ENCODE measurements at places on chromosomes 3 and 15. TPM values are rescaled to one million over a fixed set of nuclear protein-coding genes. Genes with fewer than 3 reads are reported as not detected.
A peak's percentile ranks its signal among the peaks of the same experiment; 100 is the strongest.

GRCh38 chr3:179268400-179269051 is 17.6 kb upstream of the KCNMB3 start:
- no peaks in the 10 kb centered on the region for H3K36me3 ChIP-seq
- DNase-seq: no peak
- H3K4me1 ChIP-seq: no peaks in the 10 kb centered on the region
- H3K4me3 ChIP-seq: no peak overlapping the region
- H3K27ac ChIP-seq: no peak overlapping the region
- no peaks in the 10 kb centered on the region for H3K27me3 ChIP-seq

- DNase-seq: no peak
- no peaks in the 10 kb centered on the region for H3K27me3 ChIP-seq
- no peak overlapping the region for H3K4me3 ChIP-seq
- H3K36me3 ChIP-seq: no peaks in the 10 kb centered on the region
- H3K27ac ChIP-seq: no peak overlapping the region
- H3K4me1 ChIP-seq: no peaks in the 10 kb centered on the region
Measured at GRCh38 chr3:174295306-174296092, 563.6 kb upstream of the NAALADL2 start.

DNA sequence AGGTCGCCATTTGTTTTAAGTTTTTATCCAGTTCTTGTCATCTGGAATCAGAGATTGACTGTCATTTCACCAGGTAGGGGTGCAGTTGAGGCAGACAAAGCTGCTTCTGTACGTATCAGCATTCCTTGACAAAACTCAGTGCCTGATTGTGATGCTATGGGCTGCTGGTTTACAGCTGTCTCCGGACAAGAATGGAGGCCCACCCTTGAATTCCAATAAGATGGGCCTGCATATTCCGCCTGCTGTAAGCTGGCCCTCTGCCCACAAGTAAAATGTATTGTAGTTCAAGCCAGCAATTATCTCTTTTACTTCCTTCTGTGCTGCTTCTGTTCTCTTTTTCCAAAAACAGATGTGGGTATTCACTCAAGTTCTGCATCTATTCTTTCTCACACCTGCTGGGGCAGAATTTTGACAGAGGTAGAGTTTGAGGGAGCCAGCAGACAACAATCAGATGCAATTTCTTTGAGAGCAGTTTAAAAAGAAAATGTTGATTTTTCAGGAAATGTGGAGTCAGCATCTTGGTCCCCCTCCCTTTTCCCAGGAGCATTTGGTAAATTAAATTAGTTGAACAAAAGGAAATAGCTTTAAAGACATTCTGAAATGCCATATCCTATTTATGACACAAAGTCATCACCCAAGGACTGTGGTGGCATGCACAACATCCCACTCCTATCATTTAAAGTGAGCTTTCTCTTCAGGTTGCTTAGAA is 53.5 kb downstream of the IQCH start:
- no peaks in the 10 kb centered on the region for H3K4me1 ChIP-seq
- no peak overlapping the region for H3K27ac ChIP-seq
- H3K36me3 ChIP-seq: no peaks in the 10 kb centered on the region
- no peak overlapping the region for H3K4me3 ChIP-seq
- no peaks in the 10 kb centered on the region for H3K27me3 ChIP-seq

DNA sequence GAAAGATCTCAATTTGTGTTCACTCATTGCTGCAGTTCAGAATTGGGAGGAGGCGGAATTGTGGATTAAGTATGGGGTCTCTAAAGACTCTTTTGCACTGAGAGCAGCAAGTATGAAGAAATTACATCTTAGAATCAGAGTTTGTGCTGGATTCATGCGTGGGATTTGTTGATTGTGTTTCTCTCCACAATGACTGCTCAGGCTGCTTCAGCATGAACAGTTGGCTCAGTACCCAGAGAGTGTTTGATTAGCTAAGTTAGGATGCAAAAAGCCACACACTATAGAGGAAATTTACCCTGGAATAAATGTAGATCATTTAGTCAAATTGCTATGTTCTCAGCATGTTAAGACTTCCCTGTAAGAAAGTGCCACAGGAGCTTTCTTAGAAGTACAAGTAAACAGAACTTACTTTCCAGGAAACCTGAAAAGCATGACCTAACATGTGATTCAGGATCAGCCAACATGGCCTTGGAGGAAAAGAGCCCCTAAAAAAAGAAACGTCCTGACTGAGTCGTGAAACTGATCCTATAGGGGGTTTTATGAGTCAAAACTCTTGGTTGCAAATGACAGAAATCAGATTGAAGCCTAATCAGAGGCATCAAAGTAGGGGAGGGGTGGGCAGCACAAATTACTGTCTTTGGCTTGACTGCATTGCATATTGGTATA is 32.6 kb downstream of the HHLA2 start:
- H3K27ac ChIP-seq: no peak overlapping the region
- H3K36me3 ChIP-seq: no peaks in the 10 kb centered on the region
- no peaks in the 10 kb centered on the region for H3K27me3 ChIP-seq
- H3K4me1 ChIP-seq: no peaks in the 10 kb centered on the region
- no peak for DNase-seq
- H3K4me3 ChIP-seq: no peak overlapping the region

DNA sequence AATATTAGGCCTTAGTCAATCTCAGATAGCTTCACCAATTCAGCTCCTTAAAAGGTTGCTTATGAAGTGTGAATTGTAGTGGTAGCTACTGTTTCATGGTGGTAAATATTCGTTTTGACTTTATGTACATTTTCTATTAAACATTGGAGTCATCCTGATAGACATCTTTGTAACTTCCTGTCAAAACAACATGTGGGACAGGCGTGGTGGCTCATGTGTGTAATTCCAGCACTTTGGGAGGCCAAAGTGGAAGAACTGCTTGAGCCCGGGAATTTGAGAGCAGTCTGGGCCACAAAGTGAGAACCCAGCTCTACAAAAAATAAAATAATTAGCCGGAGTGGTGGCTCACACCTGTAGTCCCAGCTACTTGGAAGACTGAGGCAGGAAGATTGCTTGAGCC is 2.0 kb upstream of the TRIM59 start:
- H3K4me1 ChIP-seq: no peaks in the 10 kb centered on the region
- no peaks in the 10 kb centered on the region for H3K36me3 ChIP-seq
- DNase-seq: no peak
- no peaks in the 10 kb centered on the region for H3K27me3 ChIP-seq
- no peak overlapping the region for H3K4me3 ChIP-seq

GRCh38 chr15:49619226-49619625 is 1.4 kb downstream of the FAM227B start:
- no peak overlapping the region for H3K4me3 ChIP-seq
- peak overlapping the region; percentile 91 for H3K27ac ChIP-seq

DNA sequence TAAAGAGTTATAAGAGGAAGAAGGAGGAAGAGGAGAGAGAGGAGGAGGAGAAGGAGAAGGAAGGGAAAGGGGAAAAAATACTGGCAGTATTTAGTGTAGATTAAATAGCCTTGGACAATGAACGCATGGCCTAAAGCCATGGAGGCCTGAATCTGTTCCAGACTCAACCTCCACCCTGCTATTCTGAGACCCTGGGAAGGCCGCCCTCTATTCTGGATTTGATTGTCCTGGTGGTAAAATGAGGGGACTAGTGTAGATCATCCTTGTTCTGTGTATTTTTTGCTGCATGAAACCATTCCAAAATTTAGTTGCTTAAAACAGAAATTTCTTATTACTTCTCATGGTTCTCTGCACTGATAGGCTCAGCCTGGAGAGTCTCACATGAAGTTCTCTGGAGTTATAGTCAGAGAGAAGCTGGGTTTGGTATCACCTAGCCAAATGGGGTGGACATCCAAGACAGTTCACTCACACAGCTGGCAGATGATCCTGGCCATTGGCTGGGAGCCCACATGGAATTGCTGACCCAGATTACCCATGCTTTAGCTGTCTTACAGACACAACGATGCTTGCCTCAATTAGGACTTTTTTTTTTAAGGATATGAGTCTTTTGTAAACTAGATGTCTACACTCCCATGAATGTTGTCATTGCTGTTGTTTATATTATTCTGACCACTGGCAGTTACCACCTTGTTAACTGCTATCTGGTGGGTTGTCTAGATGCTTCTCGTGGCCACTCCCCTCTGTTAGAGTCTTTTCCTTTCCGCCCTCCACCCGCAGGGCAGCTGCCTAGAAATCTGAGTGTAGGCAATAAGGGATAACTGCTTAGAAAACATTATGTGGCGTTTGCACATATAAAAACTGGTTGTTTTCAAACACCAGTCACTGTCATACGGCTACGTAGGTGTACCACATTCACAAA is 149.9 kb downstream of the SST start:
- H3K27ac ChIP-seq: no peak overlapping the region
- H3K4me3 ChIP-seq: no peak overlapping the region
- H3K4me1 ChIP-seq: no peaks in the 10 kb centered on the region
- no peaks in the 10 kb centered on the region for H3K36me3 ChIP-seq

GRCh38 chr3:63585927-63586326 is 66.5 kb upstream of the SNTN start:
- no peak for DNase-seq
- no peaks in the 10 kb centered on the region for H3K4me1 ChIP-seq
- H3K36me3 ChIP-seq: no peaks in the 10 kb centered on the region
- H3K4me3 ChIP-seq: no peak overlapping the region
- no peak overlapping the region for H3K27ac ChIP-seq
- H3K27me3 ChIP-seq: no peaks in the 10 kb centered on the region

GRCh38 chr15:68391121-68391520 is 40.8 kb downstream of the ITGA11 start:
- no peaks in the 10 kb centered on the region for H3K4me1 ChIP-seq
- no peak overlapping the region for H3K4me3 ChIP-seq
- no peaks in the 10 kb centered on the region for H3K36me3 ChIP-seq
- DNase-seq: no peak

DNA sequence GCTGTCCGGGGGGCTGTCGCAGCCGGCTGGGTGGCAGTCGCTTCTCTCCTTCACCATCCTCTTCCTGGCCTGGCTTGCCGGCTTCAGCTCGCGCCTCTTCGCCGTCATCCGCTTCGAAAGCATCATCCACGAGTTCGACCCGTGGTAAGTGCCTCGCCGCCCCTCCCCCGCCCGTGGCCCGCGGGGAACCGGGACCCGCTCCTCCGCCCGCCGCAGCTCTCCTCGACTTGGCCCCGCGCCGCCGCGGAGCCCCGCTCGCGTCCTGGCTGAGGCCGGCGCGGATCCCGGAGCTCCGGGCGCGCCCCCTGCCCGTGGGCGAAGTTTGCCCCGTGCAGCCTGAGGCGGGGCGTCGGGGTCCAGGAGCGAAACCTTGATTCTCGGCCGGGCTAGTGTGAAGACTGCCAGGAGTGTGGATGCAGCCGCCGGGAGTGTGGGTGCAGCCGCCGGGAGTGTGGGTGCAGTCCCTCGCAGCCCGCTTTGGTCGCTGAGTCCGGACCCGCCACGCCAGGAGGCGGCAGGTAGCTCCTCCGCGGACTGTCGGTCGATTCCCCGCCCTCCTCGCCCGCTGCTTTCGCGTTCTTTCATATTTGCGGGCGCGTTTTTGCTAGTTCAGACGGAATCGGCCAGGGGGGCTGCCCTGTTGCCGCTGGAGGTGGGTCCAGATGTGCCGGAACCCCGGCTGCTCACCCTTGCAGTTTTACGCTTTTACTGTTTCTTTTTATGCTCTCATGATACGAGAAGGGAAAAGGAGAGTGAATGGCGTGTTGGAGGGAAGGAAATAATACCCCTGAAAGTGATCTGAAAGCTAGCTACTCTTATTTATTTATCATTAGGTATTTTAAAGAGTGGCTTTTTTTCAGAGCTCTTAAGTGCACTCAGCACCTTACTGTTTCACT is 692 bp downstream of the STT3B start:
- DNase-seq: peak; percentile 67
- peak overlapping the region; percentile 99 for H3K27ac ChIP-seq
- peak overlapping the region; percentile 98 for H3K4me3 ChIP-seq
- peaks cover 9% of the 10 kb centered on the region for H3K4me1 ChIP-seq

- no peak for DNase-seq
- H3K4me3 ChIP-seq: no peak overlapping the region
- H3K36me3 ChIP-seq: no peaks in the 10 kb centered on the region
- no peaks in the 10 kb centered on the region for H3K4me1 ChIP-seq
- no peaks in the 10 kb centered on the region for H3K27me3 ChIP-seq
Measured at GRCh38 chr3:64047787-64048186, 24.5 kb upstream of the PSMD6 start.

TUSC7 gene
- not detected for total RNA-seq

DNA sequence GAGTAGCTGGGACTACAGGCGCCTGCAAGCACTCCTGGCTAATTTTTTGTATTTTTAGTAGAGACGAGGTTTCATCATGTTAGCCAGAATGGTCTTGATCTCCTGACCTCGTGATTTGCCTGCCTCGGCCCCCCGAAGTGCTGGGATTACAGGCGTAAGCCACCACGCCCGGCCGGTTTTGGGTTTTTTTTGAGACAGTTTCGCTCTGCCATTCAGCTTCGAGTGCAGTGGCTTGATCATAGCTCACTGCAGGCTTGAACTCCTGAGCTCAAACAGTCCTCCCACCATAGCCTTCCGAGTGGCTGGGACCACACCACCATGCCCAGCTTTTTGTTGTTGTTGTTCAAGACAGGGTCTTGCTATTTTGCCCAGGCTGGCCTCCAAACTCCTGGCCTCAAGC is 16.0 kb upstream of the SCAP start:
- DNase-seq: no peak
- no peak overlapping the region for H3K27ac ChIP-seq
- no peaks in the 10 kb centered on the region for H3K4me1 ChIP-seq

DNA sequence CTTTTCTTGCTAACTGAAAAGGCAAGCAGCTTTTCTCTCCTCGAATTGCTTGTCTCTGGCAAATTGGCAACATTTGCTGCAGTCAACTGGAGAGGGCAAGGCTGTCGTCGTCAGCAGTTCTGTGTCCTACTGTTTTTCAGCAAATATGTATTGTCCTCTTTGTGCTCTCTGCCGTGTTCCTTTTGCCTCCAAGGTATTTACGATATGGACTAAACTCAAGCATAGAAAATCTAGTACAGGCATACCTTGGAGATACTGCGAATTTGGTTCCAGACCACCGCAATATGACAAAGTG is 558 bp upstream of the SLC30A4 start:
- DNase-seq: no peak
- peaks cover 7% of the 10 kb centered on the region for H3K4me1 ChIP-seq

- no peak overlapping the region for H3K4me3 ChIP-seq
- H3K27me3 ChIP-seq: no peaks in the 10 kb centered on the region
- H3K36me3 ChIP-seq: no peaks in the 10 kb centered on the region
- no peak overlapping the region for H3K27ac ChIP-seq
- no peaks in the 10 kb centered on the region for H3K4me1 ChIP-seq
- DNase-seq: no peak
Measured at GRCh38 chr15:28913171-28913765, 27.5 kb downstream of the APBA2 start.

- no peak overlapping the region for H3K27ac ChIP-seq
- no peak for DNase-seq
- no peaks in the 10 kb centered on the region for H3K27me3 ChIP-seq
- H3K36me3 ChIP-seq: no peaks in the 10 kb centered on the region
- no peaks in the 10 kb centered on the region for H3K4me1 ChIP-seq
Measured at GRCh38 chr3:170734735-170735065, 135.3 kb downstream of the RPL22L1 start.

DNA sequence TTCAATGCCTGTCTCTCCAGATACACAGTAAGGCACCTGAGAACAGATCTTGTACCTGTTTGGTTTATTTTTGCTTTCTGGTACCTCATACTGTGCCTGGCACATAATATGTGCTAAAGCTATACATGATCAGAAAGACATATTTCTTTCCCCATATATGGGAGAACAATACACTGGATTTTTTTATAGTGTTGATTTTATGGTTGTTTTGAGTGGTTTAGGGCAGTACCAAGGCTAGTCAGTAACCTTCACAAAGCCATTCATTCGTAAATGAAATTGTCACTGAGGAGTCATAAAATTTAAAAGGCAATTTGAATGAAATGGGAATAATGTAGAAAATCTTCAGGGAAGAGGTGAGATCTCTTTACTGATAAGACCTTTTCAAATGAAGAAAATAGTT is 810.2 kb downstream of the TUSC7 start:
- no peak overlapping the region for H3K27ac ChIP-seq
- H3K36me3 ChIP-seq: no peaks in the 10 kb centered on the region
- H3K27me3 ChIP-seq: no peaks in the 10 kb centered on the region

Measured in colonic mucosa (tissue), 4 donors.